ENCODE measurements at places on chromosomes 7 and 10.

- no peak for DNase-seq
These were observed 1.7 kb downstream of the ESYT2 start for GRCh38 chr7:158827411-158828132.

DNA sequence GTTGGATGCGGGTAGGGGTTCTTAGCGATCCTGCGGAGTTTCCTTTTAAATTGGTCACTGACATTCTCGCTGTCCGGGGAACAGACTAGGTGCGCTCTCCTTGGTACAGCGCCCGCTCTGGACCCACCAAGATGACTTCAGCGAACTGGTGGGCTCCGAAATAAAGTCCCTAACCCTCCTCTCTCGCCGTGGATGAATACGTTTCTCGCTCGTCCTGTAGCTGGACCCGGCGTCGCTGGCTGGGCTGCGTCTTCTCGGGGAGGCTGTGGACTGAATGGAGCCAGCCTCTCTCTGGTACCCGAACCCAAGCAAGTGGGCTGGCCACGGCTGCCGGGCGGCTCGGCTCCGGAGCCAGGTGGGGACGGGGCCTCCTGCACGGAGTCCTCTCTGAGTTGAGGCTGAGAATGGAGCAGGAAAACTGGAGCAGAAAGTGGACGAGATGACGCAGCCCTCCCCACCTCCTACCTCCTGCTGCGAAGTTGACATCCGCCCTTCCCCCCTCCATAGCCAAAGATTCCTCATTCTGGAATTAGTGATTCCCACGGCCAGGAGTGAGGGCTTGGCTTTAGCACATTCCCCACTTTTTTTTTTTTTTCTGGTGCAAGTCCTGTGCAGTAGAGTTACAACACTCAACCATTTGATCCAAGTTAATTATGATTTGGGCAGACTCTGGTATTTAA is 1.5 kb downstream of the UNC5B start:
- DNase-seq, result peak; percentile 68

GRCh38 chr10:125494651-125495239 is 188.2 kb downstream of the TEX36 start:
- DNase-seq, result no peak

- no peak for DNase-seq
These were observed 25.9 kb downstream of the RGR start for GRCh38 chr10:84270708-84271107.

DNA sequence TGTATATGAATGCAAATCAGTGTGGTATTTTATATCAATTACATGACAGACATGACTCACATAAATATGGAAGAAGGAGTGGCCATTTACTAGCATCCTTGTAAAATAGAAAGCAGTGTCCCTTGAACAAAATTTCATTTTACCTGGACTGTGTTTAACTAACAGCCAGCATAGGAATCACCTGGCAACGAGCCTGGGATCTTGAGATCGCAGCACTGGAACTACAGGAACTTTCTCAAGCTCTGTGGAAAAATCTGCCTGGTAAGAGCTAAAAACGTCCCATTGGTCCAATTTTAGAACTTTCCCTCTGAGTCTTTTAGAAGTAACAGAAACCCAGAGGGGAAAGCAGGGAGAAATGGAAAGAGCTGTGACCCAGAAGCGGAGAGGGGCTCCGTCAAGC is 68.9 kb upstream of the AMPH start:
- no peak for DNase-seq

GRCh38 chr7:78024591-78024990 is 226.0 kb downstream of the PHTF2 start:
- no peak for DNase-seq

DNA sequence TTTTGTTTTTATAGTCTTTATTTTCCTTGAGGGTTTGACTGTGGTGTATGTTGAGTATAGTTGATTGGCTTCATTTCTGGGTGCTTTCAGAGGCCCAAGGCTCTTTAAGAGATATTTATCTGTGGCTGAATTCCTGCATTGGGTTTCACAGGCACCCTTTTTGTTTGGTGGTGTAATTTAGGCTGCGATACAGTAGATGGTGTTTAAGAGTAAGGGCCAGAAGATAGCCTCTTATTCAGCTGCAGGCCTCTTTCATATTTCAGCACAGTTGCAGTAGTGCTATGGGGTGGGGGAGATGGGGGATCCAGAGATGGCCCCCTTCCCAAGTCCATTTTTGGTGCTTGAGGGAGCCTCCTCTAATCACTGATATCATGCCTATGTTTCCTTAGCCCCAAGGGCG is 69.7 kb downstream of the MGAM2 start:
- DNase-seq, result no peak

GRCh38 chr7:151608031-151608551 is 88.4 kb upstream of the RHEB start:
- no peak for DNase-seq

DNA sequence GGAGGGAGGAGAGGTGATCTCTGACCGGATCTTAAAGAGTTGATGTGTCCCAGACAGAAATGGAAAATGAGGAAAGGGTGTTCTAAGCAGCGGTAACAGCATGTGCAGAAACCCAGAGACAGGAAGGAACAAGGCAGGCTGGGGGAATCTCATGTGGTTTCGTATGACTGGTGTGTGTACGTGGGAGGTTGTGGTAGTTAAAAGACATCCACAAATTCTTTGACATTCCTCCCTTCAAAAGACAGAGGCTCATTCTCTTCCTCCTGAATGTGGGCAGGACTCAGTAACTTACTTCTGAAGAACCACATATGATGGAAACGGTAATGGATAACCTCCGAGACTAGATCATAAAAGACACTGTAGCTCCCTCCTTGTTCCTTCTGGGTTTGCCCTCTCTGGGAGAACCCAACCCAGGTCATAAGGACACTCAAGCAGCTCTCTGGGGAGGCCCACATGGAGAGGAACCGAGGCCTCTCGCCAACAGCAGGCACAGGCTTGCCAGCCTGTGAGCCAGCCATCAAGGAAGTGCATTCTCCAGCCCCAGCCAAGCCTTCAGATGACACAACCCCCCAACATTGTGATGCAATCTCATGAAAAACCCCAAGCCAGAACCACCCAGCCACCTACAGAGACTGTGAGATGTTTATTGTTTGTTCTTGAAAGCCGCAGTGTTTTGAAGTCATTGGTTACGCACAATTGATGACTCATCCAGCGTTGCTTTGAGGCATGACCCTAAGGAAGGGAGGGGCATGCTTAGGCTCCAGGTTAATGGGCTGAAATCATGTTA is 116.0 kb downstream of the SLIT1 start:
- no peak for DNase-seq

- DNase-seq, result no peak
These were observed 462 bp upstream of the CISD1 start for GRCh38 chr10:58268454-58268945.

DNA sequence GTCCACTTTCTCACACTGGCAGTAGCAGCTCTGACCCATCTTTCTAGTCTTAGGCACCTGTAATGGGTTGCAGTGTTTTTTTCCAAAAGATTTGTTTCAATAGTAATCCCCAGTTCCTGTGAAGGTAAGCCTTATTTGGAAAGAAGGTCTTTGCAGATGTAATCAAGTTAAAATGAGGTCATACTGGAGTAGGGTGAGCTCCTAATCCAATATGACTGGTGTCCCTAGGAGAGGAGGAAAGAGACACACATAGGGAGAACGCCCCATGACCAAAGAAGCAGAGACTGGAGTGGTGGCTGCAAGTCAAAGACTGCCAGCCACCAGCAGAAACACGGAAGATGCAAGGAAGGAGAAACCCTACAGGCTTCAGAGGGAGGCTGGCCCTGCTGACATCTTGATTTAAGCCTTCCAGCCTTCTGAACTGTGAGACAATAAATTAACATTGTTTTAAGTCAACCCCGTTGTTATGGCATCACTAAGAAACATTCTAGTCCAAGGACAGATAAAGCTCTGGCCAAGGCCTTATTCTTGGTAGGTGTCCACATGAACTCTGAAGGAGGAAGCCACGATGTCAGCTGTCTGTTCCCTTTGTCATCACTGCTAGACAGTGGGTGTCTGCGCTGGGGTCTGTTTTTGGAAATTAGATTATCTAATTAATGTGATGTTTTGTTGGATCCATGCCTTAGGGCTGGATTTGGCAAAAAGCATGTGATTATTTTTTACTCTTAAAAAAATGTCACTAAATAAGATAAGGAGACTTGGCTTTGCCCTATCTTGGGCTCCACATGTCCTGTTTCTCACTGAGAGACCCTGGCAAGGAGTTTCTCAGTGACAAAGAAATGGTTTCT is 214.9 kb downstream of the KCNMA1 start:
- DNase-seq, result no peak

- no peak for DNase-seq
These were observed 19.5 kb downstream of the EXOC4 start for GRCh38 chr7:133272336-133272735.

GRCh38 chr7:326273-326672 is 36.3 kb downstream of the FOXL3 start:
- peak; percentile 73 for DNase-seq

- no peak for DNase-seq
These were observed 158.5 kb downstream of the GALNT17 start for GRCh38 chr7:71290452-71290851.

DNA sequence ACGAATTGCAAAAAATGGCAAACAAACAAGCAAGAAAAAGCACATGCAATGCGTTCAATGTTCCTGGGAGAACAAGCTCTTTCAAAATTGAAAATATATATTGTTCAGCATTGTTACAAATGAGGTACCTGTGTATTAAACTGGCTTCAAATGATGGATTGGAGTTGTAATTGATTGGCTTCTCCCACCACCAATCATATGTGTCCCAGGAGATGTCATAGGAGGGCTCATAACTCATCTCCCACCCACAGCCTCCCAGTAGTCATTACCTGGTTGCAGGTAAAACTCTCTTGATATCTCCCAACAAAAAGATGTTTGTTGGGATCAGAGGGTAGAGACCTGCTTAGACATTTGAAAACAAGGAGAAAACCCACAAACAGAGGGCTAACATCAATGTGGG is 302.9 kb downstream of the BAMBI start:
- DNase-seq, result no peak

- DNase-seq, result no peak
These were observed 956.5 kb downstream of the KCNMA1 start for GRCh38 chr10:76681153-76681552.

DNA sequence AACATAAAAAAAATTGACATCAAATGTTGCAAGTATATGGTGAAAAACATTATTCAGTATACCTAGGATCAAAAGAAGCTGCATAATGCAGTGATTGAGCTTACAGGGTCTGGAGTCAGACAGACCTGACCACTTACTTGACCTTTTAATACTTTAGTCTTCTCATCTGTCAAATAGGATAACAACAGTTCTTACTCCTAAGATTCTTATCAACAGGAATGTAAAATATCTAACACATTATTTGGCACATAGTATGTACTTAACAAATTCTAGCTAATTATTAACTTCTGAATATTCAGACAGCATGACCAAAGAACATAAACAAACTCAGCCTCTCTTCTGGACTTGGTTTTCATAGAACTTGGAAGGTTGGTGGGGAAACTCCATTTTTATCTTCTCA is 45.6 kb upstream of the PIP4K2A start:
- no peak for DNase-seq
